ENCODE measurements at places on chromosomes 13 and 19.

DNA sequence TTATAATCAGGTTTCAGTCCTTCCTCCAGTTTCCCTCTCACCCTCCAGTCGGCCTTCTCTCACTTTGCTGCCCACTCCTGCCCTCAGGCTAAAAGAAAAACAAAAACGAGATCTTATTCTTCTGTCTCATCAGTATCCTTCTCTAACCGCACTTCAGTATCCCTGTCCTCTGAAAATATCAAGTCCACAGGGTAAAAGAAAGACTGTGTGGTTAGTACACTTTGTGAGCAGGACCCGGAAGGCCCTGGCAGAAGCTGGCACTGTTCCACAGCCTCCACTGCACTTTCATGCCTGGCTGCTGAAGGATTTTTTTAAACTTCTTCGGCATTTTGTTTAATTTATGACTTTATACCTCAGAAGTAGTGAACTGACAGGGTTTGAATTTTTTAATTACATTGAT is 51.8 kb downstream of the TM9SF2 start:
- DNase-seq, result no peak

GRCh38 chr19:50729894-50730293 is 6.7 kb downstream of the CLEC11A start:
- no peak for DNase-seq

GRCh38 chr19:49875857-49876421 is 1.2 kb downstream of the AKT1S1 start:
- DNase-seq, result peak; percentile 51

DNA sequence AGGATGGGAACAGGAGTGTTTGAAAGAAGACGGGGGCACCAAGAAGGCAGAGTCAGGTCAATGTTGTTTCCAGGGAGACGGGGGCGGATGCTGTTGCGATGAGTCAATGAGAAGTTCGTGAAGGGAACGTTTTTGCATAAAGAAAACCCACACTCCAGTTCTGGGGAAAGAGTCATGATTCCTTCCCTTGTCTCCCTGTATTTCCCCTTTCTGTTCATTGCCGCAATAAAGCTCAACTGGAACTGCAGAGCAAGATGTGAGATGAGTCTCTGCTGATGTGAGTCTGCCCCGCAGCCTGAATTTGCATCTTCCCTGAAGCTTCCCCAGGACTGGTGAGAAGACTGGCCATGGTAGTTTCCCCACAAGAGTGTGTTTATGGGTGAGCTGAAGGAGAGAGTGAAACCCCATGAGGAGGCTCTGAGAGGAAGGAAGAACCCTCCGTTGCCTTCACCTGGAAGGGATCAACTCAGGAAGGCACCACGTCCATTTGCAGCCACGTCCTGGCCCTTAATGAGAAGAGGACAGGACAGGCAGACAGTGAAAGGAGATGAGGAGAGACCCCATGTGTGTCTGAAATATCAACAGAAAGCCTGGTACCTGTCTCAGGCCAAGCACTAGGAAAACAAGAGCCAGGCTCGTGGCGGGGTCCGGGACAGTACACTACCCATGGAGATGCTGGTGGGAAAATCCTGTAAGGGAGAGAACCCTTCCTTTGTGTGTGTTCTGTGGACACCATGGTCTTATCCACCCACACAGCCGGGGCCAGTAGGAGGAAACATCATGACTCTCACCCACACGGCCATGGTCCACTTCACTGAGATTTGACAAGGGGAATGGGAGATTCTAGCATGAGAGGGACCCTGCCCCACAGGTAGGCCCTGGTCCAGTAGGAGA is 13.7 kb downstream of the LILRA1 start:
- DNase-seq, result no peak

GRCh38 chr13:26246154-26246553 is 7.8 kb upstream of the CDK8 start:
- DNase-seq, result no peak

- DNase-seq, result no peak
Measured at GRCh38 chr19:31560086-31561060, 211.1 kb upstream of the TSHZ3 start.

DNA sequence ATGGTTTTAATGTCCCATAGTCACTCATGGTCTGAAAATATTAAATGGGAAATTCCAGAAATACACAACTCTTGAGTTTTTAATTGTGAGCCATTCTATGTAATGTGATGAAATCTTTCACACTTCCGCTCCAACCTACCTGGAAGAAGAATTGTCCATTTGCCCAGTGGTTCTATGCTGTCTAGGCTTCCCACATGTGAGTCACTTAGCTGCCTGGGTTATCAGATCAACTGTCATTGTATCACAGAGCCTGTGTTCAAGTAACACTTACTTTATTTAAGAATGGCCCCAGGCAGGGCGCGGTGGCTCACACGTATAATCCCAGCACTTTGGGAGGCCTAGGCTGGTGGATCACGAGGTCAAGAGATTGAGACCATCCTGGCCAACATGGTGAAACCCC is 1450.5 kb downstream of the EFNB2 start:
- no peak for DNase-seq

GRCh38 chr13:72165276-72165675 is 298.3 kb upstream of the DACH1 start:
- DNase-seq, result no peak

DNA sequence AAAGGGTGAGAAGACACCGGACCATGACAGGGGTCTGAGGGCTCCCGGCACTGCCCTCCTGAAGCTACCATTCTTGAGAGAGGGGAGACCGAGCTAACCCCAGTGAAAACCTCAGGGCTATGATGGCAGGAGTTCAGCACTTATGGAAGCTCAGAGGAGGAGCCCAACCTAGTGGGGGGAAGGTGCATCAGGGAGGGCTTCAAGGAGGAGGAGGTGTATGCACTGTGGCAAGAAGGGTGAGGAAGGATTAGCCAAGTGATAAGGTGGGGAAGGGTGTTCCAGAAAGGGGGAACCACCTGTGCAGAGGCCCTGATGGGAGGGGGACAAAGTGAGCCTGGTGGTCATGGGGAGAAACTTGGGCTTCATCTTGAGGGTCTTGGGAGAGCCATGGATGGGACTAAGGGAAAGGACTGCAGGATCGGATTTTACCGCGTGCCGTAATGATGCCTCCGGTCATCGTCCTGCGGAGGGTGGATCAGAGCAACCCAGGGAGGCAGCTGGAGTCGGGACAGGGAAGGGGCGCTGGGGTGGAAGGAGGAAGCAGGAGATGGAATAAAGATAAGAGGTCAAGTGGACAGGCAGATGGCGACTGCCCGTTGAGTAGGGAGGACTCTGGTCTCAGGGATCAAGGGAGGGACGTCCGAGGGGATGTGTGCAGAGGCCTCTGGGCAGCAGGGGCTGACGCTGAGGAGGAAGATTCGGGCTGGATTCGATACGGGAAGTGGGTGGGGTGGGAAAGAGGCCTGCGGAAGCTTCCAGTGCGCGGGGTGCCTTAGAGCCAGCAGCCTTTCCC is 13.3 kb upstream of the PSMD8 start:
- no peak for DNase-seq

GRCh38 chr19:42199440-42200115 is 17.9 kb downstream of the DEDD2 start:
- DNase-seq, result no peak
